ENCODE measurements at places on chromosomes 1 and 21.

DNA sequence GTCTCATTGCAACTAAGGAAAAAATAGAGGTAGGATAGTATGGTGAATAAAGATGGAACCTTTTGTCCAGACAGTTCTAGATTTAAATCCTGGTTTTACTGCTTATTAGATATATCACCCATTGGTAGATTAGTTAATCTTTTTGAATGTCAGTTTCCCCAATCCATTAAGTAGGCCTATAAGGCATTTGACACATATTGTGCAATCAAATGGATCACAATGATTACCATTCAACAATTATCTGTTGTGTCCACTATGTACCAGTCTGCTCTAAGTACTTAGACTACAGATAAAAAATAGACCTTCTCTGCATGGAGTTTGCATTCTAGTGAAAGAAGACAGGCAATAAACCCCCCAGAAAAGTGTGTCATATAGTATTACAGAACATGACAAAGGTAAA is 6.0 kb upstream of the PALMD start:
- no peak for DNase-seq

- DNase-seq: no peak
These were observed 92.3 kb downstream of the SPATA46 start for GRCh38 chr1:162284206-162284955.

GRCh38 chr1:60126723-60127122 is 53.2 kb upstream of the C1orf87 start:
- DNase-seq: no peak

- DNase-seq: no peak
These were observed 55.5 kb downstream of the LDLRAD2 start for GRCh38 chr1:21867451-21867996.

DNA sequence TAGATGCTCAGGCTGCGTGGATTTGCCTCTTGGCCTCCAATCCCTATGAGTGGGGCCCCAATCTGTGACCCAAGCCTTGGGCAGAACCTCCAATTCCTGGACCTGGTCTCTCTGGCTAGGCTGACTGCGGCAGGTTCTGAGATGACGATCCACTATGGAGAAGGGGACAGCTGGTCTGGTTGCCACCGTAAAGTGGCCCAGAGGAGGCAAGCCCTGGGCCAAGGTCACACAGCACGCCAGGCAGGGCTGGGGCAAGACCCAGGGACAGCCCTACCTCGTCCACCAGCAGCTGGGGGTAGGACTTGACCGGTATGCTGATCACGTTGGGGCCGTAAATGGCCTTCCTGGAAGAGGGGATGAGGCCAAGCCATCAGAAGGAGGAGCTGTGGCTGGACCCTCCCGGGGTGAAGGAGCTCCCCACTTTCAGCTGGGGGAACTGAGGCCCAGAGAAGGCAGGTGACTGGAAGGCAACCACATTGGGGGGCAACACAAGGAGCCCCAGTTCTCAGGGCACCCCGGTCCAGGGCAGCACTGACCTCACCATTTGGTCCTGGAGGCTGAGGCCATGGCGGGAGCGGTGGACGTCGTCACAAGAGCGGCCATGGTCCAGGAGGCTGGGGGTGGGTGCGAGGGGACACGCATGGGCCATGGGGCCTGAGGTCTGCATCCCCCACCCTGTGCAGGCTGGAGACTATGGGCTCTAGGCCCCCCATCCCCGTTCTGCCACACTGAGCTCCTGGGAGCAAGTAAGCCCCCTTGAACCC is 9.8 kb downstream of the ATP13A2 start:
- DNase-seq: no peak

DNA sequence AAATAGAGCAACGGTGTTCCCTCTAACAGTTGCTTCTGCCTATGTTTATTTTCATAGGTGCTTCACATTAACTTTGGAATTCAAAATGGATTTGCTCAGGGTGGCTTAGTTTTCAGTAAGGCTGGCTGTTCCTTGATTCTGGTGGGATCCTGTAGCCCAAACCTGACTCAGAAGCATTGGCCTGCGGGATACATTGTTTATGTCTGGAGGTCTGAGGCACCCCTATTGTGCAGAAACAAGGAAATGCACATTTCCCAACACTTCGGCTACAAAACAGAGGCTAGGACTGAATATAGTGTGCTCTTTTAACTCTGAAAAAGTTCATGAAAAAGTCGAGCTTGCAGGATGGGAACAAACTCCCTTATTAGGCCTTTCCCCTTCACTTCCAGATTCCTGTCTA is 133.8 kb upstream of the F3 start:
- no peak for DNase-seq

- DNase-seq: no peak
These were observed 44.5 kb downstream of the MORN1 start for GRCh38 chr1:2346691-2347408.

- no peak for DNase-seq
These were observed 76.4 kb upstream of the SLC45A1 start for GRCh38 chr1:8241417-8242014.

- DNase-seq: no peak
These were observed 512.2 kb upstream of the NR5A2 start for GRCh38 chr1:199515261-199515660.

DNA sequence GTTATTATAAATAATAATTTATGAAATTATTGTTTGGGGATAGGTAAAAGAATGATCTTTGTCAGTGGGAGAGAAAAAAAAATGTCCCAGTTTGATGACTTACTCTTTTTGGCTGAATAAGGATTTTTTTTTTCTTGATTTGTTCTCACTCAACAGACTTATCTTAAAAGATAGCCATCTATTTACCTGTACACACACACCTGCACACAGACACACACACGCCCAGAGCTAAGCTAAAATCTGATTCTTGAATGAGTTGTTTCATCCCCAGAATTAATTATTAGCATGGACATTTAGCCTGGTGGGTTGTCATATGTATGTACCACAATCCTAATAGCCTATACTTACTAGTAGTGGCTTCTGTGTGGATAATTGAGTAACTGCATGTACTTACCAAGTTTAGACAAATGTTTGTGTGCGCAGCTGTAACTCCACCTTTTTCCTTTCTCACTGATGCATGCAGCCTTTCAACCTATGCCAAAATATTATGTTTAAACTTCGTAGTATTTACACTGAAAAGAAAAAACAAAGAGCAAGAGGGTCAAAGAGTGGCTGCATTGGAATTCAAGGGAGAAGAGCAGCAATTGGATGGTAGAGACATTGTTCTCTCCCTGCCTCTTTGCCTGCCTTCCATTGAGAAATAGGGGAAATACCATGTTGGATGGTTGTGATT is 174.3 kb downstream of the ADGRL2 start:
- DNase-seq: no peak

DNA sequence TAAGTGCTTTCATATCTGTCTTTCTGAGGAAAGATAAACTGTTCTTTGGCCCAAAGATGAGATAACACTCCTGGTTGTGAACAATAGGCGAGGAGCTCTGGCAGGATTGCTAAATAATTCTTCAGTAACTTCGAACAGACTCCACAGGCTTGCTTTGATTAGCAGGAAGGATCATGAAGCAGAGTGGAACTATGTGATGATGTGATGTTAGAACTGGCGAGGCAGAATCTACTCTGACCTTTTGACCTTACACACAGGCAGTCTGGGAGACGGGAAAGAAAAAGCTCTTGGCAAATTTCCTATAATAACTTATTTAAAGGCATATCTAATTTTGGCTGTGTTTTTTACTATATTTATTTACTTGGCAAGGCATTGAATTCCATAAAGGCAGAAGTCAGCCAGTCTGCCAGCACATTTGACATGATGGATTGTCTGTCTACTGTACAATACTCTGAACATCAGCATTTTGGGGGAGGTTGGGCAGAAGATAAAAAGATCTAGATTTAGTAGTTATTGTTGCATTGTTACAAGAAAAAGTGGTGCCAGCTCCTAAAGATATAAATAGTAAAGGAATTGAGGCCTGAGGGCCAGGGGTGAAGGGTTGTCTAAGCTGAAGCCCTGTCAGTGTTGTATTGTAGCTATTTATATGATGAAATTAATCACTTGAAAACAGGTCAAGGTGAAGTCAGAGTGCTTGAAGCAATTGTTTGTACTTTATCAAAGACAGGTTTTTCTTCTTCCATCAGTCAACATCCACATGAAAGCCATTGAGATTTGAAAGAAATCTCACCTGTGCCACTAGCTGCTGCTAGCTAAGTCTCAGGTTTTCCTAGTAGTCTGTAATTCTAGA is 708.8 kb downstream of the LTN1 start:
- no peak for DNase-seq

DNA sequence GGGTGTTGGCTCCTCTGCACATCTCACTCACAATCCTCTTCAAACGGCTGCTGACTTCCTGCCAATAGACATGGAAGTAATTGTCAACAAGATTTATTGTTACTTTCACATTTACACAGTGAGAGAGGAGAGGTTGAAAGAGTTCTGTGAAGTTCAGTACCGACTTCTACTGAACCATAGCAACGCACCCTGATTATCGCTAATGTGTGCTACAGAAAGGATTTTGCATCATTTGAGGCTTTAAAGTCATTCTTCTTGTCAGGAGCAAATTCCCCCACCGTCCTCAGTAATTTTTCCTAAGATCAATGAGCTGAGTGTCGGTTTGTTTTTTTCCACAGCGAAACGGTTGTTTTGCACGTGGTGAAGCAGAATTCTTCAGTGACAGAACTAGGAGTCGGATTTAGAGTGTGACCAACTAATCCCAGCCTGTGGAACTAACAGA is 361.0 kb downstream of the ADGRL2 start:
- DNase-seq: no peak

DNA sequence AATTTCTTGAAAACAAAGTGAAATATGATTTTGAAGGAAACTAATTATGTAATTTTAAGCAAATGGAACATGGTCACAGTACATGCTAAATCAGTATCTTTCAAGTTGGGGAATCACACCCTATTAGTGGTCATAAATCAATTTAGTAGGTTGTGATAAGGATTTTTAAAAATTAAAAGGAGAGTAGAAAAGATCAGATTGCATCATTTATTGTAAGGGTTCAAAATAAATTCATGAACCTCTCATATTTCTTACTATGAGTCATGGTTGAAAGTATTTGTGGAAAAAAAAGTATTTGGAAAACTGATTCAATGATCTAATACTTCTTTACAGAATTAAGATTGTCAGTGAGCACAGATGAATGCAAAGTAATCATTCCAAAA is 14.6 kb downstream of the ADSS2 start:
- no peak for DNase-seq

GRCh38 chr1:160779626-160780397 is 16.2 kb upstream of the LY9 start:
- no peak for DNase-seq

DNA sequence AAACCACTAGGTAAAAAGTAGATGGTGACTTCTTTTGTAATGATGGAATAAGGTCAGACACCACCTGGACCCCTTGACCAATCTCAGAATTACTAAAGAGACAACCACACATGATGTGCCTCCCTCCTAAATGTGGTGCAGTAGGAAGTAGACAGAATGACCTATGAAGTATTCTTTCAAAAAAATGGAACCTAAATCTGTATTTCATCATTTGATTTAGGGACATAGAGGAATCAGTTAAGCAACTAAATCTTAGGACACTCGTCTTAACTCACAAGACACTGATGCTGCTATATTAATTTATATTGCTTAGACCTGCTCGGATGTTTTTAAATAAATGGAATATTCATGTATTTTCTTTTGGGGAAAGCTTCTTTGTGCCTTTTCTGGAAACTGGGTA is 80.9 kb upstream of the IRF2BP2 start:
- no peak for DNase-seq

DNA sequence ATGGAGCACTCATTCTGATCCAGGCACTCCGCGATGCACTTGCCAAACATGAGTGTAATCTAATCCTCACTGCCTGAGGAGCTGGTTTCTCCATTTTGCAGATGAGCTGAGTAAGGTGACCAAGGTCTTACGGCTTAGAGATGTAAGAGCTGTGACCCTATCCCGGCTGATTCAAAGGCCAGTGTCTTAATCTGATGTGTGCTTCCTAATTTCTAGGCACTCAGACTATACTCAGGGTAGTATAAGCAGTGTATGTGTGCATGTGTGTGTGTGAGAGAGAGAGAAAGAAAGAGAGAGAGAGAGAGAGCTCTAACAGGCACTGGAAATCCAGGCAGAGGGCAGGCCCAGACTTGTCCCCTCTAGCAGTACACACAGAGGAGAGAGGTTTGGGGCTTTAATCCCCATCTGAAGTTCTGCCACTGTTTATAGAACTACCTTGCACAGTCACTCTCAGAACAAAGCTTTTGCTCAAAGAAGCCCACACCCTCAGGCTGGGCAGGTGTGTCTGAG is 188.2 kb downstream of the ZBTB18 start:
- DNase-seq: no peak

DNA sequence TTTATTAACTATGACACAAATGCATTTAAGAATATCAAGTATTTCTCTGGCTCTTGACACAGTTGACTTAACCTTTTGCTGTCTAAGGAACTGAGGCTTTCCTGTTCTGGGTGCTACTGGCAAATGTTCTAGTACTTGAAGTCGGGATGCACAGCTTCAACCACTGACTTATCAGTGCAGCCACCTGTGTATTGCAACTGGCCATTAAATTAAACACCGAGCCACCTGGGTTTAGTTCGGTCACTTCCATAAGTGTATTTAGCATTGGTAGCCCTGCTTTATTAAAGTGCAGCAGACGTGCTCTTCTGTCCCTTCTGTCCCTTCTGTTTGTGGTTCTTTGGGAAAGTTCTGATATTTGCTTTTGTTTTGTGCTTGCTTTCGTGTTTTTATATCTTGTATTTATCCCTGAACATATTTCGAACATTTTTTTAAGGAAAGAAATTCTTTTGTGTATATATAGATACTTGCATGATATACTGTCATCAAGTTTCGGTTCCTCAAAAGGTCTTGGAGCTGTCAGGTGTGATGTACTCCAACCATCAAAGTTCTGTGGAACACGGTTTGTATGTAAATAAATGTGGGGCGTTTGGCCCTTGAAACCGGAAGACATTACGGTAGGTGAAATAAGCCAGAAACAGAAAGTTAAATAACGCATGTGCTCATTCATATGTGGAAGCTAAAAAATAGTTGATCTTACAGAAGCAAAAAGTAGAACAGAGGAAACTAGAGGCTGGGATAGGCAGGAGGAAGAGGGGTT is 297.9 kb upstream of the GREM2 start:
- DNase-seq: no peak

DNA sequence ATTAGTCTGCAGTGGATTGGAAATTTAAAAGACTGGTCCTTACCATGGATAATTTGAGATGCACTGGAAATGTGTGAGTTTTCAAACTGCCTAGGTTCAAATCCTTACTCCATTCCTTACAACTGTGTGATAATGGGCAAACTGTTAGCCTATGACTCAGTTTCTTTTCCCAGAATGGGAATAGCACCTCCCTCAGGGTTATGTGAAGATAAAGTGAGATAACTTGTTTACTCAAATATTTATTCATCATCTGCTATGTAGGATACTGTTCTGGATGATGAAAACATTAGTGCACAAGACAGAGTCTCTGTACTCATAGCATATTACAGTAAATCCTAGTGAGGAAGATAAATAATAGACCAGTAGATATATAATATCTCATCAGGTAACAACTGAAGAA is 28.6 kb downstream of the LRIG2 start:
- no peak for DNase-seq

DNA sequence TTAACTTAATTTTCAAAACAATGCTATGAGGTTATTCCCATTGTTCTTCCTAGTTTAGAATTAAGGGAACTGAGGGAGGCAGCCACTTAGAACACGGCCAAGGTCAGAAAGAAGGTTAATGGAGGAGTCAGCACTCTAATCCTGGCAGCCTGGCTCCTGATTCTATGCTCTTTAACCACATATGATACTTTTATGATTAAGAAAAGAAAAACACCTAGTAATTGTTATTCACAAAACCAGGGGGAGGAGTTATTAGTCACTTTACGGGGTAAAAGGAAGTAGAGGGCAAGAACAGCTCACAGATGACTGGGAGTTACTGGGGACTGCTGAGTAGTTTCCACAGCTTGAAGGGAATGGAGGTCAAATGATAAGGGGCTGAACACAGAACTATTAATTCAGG is 38.6 kb downstream of the GADD45A start:
- no peak for DNase-seq

GRCh38 chr1:6962996-6963911 is 178.0 kb downstream of the CAMTA1 start:
- DNase-seq: peak; percentile 69

Data from activated CD4-positive, alpha-beta T cell treated with anti-CD3 and anti-CD28 coated beads for 24 hours (primary cell).